DMS79 (cell line): ENCODE measurements at places on chromosomes 13 and 19.

GRCh38 chr13:75620020-75620419, 16.1 kb upstream of the LMO7 start:
- no peak for DNase-seq

DNA sequence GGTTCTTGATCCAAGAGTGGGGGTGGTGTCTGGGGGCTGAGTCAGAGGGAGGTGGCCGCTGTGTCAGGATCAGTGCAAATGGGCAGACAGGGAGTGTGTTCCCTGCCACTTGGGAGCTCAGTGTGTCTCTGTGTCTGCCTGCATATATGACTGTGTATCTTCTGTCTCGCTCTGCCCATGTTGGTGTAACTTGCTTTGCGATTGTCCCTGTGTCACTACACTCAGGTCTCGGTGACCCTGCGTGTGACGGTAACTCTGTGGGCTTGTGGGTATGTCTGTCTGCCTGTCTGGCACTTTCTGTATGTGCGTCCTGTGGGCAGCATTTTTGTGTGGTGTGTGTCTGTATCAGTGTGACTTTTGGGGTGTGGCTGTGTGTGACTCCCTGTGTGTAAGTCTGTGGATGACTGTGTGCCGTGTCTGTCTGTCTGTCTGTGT, 8.2 kb upstream of the ERFL start:
- DNase-seq, result no peak

DNA sequence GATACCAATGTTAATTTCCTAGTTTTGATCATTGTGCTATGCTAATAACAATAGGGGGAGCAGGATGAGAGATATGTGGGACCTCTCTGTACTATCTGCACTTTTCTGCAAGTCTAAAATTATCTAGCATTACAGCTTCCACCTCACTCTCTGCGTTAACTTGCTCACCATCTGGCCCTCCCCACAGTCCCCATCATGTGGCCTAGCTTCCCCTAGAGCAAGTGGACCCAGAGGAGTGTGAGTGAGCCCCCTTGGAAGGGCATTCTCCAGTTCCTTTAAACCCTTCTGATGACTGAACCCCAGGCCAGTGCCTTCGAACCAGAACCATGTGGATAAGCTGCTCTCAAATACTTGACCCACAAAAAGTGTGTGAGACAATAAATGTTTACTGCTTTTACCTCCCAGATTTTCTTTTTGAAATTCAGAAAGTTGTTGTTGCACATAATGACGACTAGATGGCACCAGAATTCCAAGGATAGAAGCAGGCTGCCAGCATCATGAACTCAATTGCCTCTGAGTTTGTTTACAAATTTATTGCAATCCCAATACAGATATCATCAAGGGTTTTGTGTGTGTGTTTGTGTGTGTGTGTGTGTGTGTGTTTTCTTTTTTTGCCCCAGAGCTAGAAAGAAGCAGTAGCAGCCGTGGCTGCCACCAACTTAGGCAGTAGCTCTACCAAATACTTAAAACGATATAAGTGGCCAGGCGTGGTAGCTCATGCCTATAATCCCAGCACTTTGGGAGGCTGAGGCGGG, 49.0 kb upstream of the ZNF780A start:
- DNase-seq, result peak; percentile 44

DNA sequence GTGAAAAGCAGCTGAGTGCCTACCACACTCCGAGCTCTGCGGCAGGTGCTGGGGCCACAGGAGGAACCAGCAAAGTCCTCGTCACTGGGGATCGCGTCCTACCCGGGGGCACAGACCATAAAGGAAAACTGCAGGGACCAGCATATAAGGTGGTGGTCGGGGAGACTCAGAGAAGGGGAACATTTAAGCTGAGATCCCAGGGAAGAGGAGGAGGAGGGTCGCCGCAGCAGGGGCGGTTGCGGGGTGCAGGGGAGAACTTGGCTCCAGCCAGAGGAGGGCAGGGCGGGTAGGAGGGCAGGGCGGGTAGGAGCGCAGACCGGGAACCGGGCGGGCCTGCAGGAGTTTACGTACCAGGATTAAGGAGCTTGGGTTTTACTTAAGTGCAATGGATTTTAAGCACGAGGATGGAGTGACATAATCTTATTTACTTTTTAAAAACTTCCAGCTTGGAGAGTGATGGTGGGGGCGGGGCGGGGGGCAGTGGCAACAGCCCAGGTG, 956 bp upstream of the KLK4 start:
- DNase-seq, result no peak

DNA sequence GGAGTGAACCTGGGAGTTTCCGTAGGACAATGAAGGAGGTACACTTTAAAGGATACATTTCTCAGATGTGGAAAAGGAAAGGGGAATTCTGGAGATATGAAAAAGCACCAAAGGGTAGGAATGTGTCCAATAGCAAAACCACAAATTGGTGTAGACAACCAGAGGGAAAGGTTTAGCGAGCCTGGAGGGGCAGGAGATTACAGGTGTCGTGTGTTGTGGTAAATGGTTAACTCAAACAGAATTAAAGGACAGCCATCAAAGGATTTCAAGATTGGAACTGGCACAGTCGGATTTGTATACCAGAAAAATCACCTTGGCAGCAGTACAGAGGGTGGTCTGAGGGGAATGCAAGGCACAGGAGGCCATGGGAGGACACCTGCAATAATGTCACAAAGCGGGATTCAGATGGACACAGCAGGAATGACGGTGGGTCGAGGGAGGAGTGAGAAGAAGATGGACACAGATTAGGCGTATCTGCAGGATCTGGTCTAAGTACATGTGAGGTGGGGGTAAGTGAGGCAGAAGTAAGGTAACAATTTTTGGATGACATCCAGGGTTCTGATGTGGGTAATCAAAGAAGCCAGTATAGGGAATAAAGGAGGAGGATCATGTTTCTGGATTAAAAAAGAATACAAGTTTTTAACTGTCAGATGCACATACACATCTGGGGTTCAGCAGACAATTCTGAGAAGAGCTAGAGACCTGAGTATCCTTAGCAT, 361.6 kb downstream of the KLF12 start:
- no peak for DNase-seq

DNA sequence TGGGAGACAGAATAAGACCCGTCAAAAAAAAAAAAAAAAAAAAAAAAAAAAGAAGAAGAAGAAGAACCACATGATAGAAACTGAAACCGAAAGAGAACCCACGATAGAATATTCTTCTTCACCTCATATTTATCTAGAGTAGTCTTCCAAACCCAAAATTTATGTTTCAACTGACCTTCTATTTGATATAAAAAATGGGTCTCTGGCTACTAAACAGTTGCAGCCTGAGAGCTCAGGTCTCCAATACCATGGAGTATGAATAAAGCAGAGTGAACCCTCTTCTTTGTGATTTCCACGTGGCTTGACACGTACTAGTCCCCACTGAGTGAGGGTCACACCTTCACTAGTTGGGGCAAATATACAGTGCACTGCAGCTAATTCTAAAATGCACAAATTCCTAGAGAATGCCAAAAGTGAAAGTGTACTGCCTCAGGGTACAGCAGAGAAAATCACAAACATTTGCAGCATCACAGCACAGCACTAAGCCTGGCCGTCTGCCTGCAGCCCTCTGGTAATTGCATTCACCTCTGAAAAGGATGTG, 30.8 kb upstream of the RFC3 start:
- DNase-seq, result no peak

DNA sequence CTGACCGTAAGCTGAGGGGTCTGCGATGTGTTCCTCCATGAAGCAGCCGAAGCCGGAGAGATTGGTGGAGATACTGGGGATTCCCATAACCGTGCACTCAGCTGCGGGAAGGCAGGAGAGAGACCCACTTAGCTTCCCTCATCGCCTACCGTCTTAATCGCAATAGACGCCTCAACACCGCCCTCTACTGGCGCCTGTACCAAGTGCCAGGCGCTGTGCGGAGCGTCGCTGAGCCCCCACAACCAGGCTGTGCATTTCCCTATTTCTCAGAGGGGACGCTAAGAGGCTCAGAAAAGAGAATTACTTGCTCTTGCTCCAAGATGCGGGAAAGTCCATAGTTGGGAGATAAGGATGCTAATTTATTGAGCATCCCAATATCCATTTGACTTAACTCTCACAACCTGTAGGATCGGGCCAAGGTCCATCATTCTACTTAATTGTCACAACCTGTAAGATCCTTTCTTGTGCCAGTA, 5.8 kb downstream of the FTL start:
- DNase-seq, result no peak

GRCh38 chr19:29532956-29533355, 7.2 kb downstream of the VSTM2B start:
- DNase-seq, result no peak

DNA sequence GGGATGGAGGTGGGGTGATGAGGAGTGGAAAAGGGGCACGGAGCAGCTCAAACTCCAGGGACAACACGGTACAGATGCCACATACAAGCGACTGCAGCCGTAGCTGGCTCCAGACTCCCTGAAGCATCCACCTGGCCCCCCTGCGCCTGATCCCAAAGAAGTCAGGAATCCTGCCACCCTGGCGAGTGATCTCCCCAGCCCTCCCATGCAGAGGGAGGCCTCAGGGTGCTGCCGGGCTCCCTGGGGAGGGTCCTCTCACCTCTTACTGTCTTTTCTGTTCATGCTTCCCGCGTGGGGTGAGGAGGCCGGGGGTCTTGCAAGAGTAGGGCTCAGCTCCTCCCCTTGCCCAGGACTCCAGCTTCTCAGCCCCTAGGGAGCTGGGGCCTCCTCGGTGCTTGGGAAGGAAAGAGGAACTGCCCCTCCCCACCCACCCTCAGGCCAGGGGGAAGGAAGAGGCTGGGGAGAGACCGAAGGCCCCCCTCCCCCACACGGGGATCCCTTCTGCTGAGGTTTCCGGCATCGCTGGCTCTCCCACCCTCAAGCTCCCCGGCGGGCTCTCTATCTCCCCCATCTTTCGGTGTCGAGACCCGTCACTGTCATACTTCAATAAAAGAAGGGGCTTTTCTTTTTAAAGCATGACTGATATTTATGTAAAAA, at the start of gene RASGRP4:
Gene RASGRP4 (minus strand): TSS at position 410 of the 657 bp plus-strand sequence. CDS start 128 bp downstream, at position 282.
- no peak for DNase-seq

- peak; percentile 71 for DNase-seq
These were observed 4.7 kb upstream of the PRMT1 start for GRCh38 chr19:49672131-49672919.

DNA sequence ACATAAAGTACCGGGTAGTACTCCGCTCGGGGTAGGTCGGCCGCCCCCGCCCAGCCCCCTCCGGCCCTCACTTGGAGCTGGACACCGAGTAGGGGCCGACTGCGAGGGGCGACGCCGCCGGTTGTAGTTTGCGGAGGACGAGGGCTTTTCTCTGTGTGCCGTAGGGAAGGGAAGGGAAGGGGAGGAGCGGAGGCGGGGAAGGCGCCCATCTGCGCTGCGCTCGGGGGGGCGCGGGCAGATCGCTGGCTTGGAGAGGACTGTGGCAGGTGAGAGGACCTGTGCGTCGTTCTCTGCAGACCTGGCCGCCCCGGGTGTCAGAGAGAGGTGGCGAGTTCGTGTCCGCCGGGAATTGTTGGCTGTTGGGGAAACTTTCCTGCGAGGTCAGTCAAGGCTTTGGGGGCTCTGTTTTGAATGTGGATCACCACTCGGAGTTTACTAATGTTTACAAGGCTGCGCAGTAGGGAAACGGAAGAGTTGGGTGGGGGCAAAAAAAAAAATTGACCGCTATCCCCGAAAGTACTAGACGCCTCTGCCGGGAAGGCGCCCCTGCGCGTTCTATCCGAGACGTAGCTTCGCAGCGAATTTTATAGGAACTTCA, 1.4 kb downstream of the ING1 start:
- DNase-seq, result peak; percentile 77

- DNase-seq, result no peak
These were observed 5.3 kb downstream of the SIGLECL1 start for GRCh38 chr19:51256155-51256625.

GRCh38 chr13:44870456-44870929, 118.8 kb downstream of the NUFIP1 start:
- DNase-seq, result no peak
